ENCODE measurements at places on chromosomes 1 and 21.

DNA sequence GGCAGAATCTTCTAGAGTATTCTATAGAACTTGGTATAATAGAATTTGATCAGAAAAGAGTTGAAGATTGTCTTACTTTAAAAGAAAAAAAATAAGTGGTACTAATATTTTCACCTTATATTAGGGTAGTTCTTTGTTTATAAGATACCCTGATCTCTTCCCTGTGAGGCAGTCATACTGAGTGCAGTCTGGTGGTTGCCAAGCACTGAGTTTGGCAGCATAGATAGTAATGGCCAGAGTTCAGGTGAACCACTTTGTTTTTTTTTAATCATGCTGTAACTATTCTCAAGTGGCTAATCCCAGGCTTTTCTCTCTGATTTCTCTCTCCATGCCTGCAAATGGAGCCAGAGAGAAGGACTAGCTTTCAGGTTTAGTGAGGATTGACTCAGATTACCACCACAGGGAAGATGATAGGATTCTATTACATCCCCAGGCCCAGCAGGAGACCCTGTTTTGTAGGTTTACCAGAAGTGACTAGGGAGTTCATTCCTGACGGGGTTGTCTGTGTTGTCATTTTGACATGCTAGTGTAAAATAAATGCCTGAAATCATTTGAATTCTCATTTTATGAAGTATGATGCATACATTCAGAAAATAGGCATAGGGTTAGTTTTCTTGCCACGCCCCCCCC, 16.7 kb downstream of the KDM1A start:
- no peak for DNase-seq

GRCh38 chr1:246597340-246597739, 31.1 kb downstream of the CNST start:
- DNase-seq, result no peak

GRCh38 chr1:29361686-29362085, 125.4 kb downstream of the PTPRU start:
- no peak for DNase-seq

DNA sequence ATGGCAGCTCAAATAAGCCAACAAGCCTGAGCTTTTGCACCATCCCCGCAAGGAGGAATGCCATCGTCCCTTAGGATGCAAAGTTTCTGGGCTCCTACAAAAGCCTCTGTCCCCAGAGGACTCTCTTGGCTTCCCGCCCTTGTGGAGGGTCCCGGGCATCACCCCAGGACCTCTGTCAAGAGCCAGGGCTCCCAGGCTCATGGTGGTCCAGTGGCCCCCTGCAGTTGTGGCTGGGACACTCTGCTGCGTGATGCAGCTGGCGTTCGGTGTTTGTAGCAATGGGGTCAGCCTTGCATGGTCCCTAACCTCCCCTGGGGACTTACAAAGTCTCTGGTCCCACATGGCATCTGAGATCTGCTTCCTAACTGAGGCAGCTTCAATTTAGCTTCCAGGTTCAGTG, 104.7 kb downstream of the RIPK4 start:
- DNase-seq, result no peak

GRCh38 chr1:219039682-219040154, 134.0 kb upstream of the LYPLAL1 start:
- DNase-seq, result no peak

DNA sequence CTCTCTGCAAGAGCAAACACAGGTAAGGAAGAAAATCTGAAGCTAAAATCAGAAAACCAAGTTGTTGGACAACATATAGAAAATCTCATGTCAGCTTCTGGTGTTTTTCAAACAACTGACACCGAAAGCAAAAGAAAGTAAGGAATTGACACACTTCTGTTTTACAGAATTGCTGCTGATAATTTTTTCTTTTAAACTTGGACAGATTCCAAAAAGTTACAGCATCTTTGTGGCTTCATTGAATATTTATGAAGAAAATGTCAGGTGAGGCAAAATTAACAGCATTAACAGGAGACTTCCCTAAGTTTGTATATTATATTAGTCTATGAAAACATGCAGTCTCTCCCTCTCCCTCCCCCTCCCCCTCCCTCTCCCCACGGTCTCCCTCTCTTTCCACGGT, 14.9 kb upstream of the CTSS start:
- no peak for DNase-seq

- DNase-seq, result no peak
These were observed 167.2 kb upstream of the HMCN1 start for GRCh38 chr1:185566995-185567394.

GRCh38 chr1:224498574-224499170, 64.1 kb upstream of the WDR26 start:
- DNase-seq, result no peak

DNA sequence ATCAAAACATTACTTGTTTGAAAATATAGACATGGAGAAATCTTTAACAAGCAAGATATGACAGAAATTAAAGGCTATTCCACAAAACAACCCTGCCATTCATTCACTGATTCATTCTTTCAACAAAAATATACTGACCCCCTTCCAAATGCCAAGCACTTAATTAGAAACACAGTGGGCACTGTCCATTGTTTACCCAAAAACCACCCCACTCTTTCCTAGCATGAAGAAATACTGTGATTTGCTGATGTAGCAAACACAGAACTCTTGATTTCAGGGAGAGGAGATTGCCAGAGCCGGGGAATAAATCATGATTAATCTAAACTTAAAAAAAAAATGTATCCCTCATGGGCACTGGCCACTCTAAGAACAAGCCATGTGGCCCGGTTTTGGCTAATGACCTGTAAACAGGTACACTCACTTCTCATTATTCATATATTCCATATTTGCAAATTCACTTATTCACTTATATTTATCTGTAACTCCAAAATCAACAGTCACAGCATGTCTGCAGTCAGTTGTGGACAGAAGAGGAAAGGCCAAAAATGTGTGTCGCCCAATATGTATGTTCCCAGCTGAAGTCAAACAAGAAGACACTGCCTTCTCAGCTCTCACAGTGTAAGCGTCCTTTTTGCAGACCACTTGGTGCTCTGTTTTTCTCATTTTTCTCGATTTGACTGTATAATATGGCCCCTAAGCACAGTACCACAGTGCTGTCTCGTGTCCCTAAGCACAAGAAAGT, 133.1 kb downstream of the SMYD3 start:
- DNase-seq, result no peak

DNA sequence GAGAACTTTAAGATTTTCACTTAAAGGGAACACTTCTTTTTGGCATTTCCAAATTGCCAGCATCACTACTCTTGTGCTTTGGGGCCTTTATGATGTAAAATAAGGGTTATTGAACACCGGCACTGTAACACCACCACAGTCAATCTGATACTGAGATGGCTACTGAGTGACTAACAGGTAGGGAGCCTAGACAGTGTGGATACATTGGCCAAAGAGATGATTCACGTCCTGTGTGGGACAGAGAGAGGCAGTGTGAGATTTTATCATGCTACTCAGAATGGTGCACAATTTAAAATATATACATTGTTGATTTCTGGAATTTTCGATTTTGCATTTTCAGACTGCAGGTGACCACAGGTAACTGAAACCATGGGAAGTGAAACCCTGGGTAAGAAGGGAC, 261.6 kb downstream of the SPATA17 start:
- DNase-seq, result no peak

GRCh38 chr1:85606414-85606800, 25.8 kb downstream of the CCN1 start:
- no peak for DNase-seq

- no peak for DNase-seq
These were observed 50.1 kb downstream of the COQ8A start for GRCh38 chr1:226990133-226990716.

DNA sequence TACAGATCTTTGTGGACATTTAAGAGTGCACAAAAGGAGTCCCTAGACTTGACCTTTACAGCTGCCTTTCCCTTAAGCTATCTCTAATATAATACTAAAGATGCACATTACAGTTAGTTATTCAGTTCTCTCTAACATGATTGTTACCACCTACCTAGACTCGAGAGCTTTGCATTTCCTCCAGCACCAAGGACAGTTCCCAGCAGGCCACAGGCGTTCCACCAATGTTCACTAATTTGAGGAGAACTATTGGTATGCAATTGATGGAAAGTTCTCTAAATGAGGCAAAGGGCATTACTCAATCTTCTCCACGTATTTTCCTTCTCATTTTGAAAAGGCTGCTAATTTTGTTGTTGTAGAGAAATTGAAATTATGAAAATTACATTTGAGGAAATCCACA, 5.4 kb upstream of the NTNG1 start:
- no peak for DNase-seq

DNA sequence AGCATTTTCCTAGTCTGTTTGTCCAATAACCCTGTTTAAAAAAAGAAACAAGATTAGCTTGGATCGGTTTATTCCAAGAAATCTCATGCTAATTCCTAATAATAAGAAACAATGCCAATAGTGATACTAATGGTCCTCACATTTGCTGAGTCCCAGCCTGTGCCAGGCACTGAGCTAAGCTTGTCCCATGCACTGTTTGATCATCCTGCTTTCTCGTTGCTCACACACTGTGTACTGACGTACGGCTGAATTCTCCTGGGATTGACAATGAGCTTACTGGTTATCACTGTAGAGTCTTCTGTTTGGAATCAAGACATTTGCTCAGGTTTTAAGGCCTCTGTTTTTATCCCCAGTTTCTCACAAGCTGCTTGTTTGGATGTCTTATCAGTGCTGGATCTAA, 71.1 kb downstream of the CACNA1E start:
- DNase-seq, result no peak

Data from stimulated activated CD4-positive, alpha-beta T cell treated with anti-CD3 and anti-CD28 coated beads, Interleukin-12 subunit alpha, Interleukin-12 subunit beta, amount 100 ng/mL, for 24 hours (primary cell).